ENCODE measurements at places on chromosomes 6 and 20. TPM values are rescaled to one million over a fixed set of nuclear protein-coding genes. Genes with fewer than 3 reads are reported as not detected.

DNA sequence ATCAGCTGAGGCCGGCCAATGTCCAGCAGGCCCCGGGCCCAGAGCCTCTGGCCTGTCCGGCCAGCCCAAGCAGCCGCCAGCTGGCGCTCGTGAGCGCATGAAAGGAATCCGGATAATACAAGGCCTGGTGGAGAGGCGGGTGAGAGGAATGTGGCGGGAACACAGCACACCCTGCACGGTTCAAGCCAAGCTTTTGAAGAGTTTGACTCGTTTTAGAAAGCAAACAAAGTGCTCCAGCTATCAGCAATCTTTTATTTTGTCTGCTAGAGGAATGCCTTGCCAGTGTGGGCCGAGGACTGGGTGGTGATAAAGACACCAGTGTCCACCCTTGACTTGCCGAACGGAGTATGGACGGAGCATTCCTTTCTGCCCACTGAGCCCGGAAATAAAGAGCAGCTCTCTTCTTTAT is 9.3 kb upstream of the NEDD9 start:
- DNase-seq, result no peak

GRCh38 chr6:119979862-119980261 is 630.3 kb upstream of the MAN1A1 start:
- DNase-seq, result no peak

- no peak for DNase-seq
Measured at GRCh38 chr20:12722091-12722490, 286.7 kb upstream of the SPTLC3 start.

DNA sequence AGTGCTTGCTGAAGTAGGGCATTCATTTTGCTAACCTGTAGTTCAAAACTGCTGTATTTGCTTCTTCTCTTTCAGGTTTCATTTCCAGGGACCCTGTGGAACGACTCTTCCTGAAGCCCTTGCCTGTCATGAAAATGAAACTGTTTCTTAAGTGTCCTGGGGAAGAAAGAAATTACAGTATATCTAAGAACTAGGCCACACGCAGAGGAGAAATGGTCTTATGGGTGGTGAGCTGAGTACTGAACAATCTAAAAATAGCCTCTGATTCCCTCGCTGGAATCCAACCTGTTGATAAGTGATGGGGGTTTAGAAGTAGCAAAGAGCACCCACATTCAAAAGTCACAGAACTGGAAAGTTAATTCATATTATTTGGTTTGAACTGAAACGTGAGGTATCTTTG is 3.4 kb upstream of the NOL7 start:
- DNase-seq, result no peak

- DNase-seq, result no peak
Measured at GRCh38 chr6:103011605-103012004, 1618.1 kb downstream of the GRIK2 start.

DNA sequence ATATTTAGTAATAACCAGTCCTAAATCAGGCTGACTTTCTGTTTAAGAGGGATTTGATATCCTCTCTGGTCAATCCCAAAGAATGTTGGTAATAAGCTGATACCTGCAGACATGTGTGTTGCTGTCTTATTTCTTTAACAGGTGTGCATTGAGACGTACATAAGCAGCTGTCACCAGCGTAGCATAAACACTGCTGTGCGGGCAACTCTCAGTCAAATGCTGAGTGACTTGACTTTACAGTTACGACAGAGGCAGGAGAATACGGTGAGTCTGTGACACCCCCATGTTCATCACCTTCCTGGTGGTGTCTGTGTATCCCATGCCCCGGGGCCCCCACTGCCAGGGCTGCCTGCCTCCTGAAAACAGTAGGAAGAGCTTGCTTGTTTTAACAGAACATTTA is 20.1 kb upstream of the PBOV1 start:
- DNase-seq, result no peak

DNA sequence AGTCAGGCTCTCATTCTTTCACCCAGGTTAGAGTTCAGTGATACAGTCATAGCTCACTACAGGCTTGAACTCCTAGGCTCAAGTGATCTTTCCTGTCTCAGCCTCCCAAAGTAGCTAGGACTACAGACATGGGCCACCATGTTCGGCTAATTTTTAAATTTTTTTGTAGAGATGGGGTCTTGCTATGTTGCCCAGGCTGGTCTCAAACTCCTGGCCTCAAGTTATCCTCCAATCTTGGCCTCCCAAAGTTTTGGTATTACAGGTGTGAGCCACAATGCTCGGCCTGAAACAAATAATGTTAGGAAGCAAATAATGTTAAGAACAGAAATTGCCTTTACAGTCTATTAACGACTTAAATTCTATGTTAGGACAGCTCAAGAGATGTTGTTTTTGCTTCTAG is 1.8 kb upstream of the UBR2 start:
- DNase-seq, result no peak

DNA sequence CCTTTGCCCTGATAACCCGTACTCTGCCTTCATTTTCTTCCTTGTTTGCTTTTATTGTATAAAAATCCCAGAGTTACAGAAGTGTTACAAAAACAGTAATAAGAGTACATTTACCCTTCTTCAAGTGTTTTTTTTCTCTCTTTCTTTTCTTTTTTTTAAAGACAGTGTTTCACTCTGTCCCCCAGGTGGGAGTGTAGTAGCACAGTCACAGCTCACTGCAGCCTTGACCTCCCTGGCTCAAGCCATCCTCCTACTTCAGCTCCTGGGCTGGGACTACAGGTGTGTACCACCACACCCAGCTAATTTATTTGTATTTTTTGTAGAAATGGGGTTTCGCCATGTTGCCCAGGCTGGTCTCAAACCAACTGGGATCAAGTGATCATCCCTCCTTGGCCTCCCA is 402.7 kb downstream of the CDKAL1 start:
- no peak for DNase-seq

DNA sequence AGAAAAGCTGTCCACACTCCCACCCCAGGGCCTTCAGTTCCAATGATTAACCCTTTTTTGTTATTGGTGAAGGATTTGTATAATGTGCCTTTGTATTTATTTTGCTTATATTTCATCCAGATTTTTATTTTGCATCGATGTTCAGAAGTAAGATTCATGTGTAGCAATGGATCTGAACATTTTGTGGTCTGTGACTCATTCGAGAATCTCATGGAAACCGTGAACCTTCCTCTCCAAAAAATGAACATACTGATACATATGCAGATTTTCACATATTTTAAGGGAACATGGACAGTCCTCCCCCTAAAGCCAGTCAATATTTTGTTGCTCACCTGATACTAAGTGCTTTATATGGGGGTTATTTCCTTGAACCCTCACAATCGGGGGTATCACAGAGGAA is 421.8 kb upstream of the SOX4 start:
- DNase-seq, result no peak

- no peak for DNase-seq
Measured at GRCh38 chr20:62051144-62051543, 14.5 kb downstream of the TAF4 start.

DNA sequence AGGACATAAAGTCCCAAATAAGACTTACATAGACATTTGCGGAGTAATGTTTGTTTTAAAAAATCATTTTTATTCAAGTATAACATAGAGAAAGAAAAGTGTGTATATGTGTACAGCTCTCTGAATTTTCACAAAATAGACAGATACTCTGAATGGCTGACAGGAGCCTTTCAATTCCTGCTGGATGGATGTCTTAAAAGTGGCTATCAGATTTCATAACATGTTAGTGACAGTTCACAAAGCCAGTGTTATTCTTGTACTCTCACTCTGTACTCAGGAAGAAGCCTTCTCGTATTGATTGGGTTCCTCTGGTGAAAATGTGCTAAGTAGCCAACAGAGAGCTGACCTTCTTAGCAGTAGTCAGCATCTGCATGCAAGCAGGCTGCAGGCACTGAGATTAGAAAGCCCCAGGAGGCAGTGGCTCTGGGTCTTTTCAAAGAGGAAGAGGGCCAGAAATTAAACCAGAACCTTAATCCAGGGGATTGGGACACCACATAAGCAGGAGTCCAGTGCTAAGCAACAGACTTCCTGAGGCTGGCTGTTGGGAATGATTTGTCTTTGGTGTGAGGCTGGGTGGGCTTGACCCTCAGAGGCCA is 19.7 kb downstream of the SLC17A4 start:
- no peak for DNase-seq

Gene ZSWIM3
- 13.9 TPM for total RNA-seq

Gene TFAP2D
- 2.9 TPM for total RNA-seq

Gene USP49
- total RNA-seq, result 10.6 TPM

Gene NEURL2
- 3.3 TPM for total RNA-seq

Gene OPRM1
- total RNA-seq, result 1.2 TPM

Gene IGF2R
- 20.8 TPM for total RNA-seq

Gene GRIK2
- 130 TPM for total RNA-seq

All from frontal cortex (tissue), 4 donors.